ENCODE measurements at places on chromosomes 3 and 15.

DNA sequence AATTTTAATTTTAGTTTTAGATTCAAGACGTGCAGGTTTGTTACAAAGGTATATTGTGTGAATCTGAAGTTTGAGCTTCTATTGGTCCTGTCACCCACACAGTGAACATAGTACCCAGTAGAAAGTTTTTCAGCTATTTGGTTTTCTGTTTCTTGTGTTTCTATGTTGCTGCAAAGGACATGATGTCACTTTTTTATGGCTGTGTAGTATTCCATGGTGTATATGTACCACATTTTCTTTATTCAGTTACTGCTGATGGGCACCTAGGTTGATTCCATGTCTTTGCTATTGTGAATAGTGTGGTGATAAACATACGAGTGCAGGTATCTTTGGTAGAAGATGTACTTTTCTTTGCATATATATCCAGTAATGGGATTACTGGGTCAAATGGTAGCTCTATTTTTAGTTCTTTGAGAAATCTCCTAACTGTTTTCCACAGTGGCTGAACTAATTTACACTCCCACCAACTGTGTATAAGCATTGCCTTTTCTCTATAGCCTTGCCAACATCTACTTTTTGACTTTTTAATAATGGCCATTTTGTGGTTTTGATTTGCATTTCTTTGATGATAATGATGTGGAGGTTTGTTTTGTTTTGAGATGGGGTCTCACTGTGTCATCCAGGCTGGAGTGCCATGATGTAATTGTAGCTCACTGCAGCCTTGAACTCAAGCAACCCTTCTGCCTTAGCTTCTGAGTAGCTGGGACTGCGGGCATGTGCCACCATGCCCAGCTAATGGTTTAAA is 43.9 kb downstream of the LIMD1 start:
- DNase-seq: no peak

GRCh38 chr3:66353530-66353929 is 132.7 kb downstream of the SLC25A26 start:
- DNase-seq: no peak

DNA sequence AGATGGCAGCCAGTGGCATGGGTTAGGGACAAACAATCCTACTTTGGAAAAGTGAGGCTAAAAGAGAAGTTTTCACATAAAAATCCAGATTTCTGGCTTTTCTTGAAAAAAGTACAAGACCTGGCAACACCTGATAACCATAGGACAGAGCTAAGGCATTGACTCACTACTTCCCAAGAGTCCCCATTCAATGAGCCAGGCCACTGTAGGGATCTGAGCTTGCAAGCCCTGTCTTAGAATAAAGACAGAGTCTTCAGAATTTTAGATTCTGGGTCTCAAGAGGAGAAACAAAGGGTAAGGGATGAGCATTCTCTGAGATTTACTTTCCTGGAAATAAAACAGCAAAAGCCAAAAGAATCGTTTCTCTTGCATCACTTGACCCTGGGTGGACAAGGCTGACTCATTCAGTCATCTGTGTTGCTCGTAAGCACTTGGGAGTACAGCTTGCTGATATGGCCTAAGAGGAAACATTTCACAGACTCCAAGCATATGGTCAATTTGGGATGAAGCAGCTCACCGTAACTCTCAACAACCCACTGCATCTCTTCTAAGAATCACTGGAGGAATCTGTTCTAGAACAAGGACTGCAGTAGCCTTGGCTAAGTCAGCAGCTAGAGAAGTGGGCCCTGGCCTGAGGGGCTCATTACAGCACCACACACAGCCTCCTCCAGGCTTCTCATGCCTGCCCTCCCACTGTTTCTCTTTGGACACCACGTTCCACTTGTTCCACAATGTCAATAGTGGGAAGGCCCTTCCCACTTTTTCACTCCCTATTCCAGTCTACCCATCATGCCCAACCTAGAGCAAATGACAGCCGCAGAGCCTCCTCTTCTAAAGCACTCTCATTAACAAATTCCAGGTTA is 86.2 kb downstream of the RFTN1 start:
- DNase-seq: no peak

DNA sequence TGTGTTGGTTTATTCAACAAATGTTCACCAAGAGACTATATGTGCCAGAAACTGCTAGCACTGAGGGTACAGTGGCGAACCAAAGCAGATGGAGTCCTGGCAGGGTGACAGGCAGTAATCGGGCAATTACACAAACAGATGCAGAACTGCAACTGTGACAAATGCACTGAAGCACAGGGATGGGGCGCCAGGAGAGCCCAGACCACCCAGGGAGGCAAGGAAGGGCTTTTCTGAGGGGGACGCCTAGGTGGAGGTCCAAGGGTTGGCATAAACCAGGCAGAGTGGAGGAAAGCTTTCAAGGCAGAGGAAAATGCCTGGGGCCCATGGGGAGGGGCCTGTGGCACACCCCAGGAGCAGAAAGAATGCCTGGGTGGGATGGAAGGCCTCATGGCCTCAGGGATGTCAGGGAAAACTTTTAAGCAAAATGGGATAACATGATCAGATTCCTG is 5.5 kb downstream of the DIS3L start:
- DNase-seq: no peak

DNA sequence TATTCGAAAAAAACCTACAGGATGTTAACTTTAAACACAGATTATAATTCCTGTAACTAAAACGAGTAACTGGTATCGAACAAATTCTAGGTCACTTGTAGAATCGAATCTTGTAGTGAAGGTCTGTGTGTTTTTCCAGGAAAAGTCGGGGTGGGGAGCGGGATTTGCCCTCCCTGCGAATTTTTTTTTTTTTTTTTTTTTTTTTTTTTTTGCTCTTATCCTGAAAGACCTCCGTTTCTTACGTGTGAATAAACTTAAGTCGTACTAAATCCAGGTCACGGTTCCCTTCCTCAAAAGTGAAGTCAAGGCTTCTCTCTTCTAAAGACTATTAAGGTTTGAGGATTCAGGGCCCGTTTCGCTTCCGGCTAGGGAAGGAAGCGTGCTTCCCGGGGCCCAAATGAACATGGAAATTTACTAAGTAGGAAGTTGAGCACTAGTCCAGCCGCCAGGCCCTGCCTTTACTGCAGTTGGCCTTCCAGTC is 770 bp downstream of the TBC1D5 start:
- no peak for DNase-seq

GRCh38 chr3:27712136-27713077 is 9.7 kb downstream of the EOMES start:
- DNase-seq: peak; percentile 51

- DNase-seq: no peak
These were observed 36.3 kb upstream of the TMEM42 start for GRCh38 chr3:44825264-44825925.

DNA sequence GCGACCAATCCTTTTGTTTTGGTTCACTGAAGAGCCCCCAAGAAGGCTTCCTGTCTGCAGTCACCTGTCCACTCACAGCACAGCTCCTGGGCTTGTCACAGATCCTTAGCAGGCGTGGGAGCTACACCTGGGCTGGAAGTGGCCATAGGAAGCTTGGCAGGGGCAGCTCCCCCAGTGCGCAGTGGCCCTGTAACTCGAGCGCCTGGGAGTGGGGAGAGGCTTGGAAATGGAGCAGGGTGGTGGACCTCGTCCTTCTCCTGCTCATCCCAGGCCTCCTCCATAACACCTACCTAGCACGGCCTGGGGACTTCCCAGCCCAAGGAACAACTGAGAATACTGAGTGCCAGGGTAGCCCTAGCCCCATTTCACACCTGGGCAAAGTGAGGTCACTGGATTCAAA is 19.3 kb upstream of the TGM5 start:
- DNase-seq: no peak

DNA sequence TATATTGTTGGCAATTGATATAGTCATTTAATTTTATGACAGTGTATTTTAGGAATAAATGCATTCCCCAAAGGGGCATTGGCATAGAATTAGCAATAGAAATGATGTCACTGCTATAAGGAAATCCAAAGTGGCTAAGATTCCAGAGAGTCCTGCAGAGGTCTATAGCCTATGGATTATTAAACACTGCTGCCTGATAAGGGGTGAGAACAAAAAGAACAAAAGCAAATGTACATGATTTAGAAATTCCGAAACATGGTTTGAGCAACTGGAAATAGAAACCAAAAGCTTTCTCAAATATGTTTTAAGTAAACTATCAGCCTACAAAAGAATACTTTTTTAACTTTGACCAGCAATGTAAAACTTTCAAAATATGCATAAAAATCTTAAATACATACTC is 280.1 kb upstream of the RASGRP1 start:
- DNase-seq: no peak

- no peak for DNase-seq
These were observed 10.8 kb upstream of the RARRES1 start for GRCh38 chr3:158742871-158743663.

DNA sequence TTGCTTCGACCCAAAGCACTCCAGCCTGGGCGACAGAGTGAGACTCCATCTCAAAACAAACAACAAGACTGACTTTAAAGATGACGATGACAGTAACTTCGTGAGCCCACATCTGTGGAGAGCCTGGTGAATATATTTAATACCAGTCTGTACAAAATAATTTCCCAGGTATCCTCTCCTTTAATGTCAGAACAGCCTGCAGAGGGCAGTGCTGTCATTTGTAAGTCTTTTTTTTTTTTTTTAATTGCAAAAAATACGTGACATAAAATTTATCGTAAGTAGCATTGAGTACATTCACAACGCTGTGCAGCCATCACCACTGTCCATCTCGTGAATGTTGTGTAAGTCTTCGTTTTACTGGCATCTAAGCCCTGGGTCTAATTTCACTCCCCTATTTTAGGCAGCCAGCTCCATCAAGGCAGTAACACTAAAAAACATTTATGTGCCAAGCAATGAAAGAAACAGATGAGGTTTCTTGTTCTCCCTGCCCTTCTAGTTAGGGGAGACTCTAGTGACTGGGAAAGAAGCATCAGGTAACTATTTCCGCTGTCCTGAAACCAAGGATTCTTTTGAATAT is 1.4 kb downstream of the HTD2 start:
- no peak for DNase-seq

GRCh38 chr3:15877813-15878212 is 80.0 kb upstream of the ANKRD28 start:
- no peak for DNase-seq

DNA sequence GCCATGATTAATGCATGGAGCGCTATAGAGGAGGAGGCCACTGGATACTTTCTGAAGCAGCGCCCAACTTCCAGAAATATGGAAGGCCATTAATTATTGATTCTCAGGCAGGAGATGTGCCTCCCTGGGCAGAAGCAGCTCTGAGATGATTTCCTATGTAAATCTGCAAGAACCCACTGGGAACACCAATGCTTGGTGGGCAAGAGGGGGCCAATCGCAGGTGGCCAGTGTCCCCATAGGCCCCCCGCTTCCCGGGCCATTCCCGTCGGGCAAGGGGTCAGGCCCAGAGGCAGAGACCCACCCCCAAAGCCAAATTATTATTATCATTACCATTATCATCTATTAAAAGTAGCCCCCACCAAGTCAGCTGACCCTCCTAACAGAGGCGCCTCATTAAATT is 288.0 kb upstream of the TLE3 start:
- DNase-seq: no peak

- no peak for DNase-seq
These were observed 137.4 kb downstream of the SV2B start for GRCh38 chr15:91237445-91237844.

- DNase-seq: no peak
These were observed 37.5 kb downstream of the ARHGAP31 start for GRCh38 chr3:119331661-119332060.

GRCh38 chr15:88998980-88999713 is 86.0 kb upstream of the MFGE8 start:
- DNase-seq: no peak

DNA sequence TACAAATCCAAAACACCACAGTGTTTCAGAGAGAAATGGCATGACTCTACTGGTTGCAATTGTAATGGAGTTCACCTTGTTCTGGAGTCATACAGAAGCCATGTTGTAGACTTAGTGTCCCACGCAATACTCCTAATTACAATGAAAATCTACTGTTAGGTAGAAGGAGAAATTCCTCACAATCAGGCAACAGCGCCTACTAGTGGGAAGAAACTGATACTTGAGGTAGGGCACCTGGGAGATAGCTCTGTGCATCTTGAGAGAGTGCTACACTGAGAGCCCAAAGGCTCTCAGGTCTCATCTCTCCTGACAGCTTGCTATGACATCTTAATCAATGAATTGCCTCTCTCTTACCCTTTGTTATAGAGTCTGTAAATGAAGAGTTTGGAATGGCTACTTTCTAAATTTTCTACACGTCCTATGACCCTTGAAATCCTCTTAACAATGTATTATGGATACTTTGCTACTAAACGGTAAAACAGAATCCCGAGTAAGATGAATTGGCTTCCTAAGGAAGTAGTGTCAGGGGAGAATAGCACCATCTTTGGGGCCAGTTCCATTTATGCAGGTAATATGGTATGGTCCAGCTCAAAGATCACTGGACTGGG is 422.7 kb upstream of the TPRG1 start:
- no peak for DNase-seq

GRCh38 chr15:33801954-33802353 is 166.3 kb upstream of the CHRM5 start:
- no peak for DNase-seq

GRCh38 chr3:114417675-114418074 is 123.8 kb downstream of the TIGIT start:
- no peak for DNase-seq

DNA sequence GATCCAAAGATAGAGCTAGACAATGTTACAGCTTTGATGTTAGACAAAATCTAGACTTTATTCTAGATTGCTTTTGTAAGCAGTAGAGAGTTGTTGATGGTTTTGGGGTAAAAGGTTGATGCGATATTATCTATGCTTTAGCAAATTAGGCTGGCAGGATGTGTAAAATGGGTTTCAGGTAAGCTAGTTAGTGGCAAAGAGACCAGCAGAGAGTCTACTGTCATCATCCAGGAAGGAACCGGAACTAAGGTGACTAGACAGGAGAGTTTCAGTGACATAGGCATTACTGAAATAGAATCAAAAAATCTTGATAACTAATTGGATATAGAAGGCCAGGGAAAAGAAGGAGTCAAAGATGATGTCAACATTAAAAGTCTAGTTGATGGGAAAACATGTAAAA is 11.1 kb downstream of the OR5K2 start:
- DNase-seq: no peak

DNA sequence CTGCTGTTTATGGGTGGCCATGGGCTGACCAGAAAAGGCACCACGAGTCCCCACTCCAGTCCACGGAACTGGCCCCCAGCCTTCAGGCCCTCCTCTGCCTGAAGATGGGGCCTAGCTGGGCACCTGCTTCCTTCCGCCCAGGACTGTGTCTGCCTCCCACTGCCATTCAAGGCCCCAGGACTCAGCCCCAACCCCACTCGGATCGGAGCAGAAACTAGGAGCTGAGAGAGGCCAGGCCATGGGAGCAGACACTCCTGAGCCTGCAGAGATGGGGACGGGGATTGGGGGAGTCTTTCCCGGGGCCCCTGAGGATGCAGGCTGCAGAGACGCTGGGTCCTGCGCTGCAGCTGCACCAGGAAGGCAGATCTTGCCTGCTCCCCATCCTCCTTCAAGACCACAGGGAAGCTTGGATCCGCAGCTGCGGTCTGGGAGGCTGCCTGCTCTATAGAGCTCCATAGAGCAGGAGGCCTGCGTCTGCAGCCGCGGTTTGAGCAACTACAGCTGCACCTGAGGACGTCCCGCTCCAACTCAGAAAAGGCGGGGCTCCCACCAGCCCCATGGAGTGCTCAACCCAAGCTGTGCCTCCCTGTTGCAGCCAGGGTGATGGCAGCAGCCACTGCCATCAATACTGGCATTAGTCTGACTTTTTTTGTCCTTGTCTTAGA is 383.9 kb upstream of the TMCO5A start:
- DNase-seq: no peak
